ENCODE measurements at places on chromosomes 1 and 21. TPM values are rescaled to one million over a fixed set of nuclear protein-coding genes. Genes with fewer than 3 reads are reported as not detected.
A peak's percentile ranks its signal among the peaks of the same experiment; 100 is the strongest.

DNA sequence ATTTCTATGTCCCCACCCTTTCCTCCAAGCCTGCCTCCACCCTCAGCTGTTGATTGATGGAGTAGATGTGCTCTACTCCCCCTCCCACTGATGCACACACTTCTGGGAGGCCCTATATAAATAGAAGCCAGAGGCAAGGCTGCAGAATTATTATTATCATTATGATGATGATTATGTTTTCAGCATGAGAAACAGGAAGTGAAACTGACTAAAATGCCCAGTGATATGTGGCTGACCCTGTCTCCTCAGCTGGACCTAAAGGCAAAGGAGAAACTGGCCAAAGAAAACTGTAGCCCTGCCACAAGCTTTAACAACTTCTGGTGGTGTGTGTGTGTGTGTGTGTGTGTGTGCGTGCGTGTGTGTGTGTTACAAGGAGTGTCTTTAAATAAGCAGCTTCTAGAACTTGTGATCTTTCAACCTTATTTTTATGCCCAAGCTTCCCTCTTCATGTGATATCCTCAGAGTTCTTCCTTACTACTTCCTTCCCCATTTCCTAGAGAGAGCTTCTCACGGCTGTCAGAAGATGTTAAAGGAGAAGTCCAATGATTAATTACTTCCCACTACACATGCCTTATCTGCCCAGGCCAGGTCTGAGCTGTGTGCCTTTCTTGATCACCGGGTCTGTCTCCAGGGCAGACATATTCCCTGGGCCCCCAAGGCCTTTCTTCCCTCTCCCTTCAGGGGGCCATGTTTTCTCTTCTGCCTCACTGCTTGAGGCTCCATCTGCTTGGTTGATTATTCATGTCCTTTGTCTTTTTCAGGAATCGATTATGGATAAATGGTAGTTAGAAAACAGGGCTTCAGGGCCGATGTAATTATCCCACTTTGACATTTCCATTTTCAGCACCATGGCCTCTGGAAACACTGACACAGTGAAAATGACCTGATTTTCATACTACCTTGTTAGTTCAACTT, 11.6 kb upstream of the MAPKAPK2 start:
- no peak for DNase-seq

DNA sequence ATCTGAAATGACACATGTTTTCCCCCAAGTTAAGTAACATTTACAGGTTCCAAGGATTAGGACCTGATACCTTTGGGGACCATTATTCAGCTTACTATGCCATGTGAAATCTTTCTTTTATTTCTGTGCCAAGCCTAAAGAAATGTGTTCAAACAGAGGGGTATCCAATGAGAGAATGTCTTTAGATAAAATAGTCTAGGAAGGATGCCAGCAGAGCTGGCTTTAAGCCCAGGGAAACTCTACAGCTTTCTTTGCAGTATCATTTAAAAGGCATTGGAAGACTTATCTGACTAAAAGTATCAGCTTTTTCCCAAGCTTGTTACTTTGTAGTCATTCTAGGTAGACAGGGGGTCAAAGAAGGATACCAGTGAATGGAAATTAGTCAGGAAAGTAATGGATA, 860.4 kb downstream of the PLA2G4A start:
- no peak for DNase-seq

Gene DMBX1
- total RNA-seq = not detected

- peak; percentile 26 for DNase-seq
Measured at GRCh38 chr1:198560161-198560560, 19.7 kb upstream of the ATP6V1G3 start.
